ENCODE measurements at places on chromosomes 12 and 14. TPM values are rescaled to one million over a fixed set of nuclear protein-coding genes. Genes with fewer than 3 reads are reported as not detected.

DNA sequence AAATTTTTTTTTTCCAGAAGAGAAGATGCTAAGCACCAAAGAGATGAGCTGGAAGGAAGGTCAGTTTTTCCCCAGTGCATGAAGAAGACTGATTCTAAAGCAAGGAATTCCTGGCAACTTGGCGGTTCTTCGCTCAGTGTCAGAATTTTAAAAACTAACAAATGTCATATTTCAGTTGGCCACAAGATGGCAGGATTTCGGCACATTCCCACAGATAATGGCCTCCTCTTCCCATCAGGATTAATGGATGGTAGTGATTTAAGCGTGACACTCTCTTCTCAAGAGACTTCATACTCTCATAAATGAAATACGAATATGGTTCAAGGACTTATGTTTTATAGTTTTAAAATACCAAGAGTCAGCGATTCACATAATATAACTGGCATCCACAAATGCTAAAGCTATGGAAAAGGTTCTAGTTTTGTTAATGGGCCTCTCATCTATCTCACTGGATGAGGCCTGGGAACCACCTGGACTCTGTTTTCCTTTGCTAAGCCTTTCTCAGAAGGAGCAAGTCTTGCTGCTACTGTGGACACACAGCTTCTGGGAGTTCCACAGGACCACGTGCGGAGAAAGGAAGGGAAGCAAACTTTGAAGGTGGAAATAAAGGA, 46.1 kb upstream of the PTPRO start:
- DNase-seq, result peak; percentile 33

DNA sequence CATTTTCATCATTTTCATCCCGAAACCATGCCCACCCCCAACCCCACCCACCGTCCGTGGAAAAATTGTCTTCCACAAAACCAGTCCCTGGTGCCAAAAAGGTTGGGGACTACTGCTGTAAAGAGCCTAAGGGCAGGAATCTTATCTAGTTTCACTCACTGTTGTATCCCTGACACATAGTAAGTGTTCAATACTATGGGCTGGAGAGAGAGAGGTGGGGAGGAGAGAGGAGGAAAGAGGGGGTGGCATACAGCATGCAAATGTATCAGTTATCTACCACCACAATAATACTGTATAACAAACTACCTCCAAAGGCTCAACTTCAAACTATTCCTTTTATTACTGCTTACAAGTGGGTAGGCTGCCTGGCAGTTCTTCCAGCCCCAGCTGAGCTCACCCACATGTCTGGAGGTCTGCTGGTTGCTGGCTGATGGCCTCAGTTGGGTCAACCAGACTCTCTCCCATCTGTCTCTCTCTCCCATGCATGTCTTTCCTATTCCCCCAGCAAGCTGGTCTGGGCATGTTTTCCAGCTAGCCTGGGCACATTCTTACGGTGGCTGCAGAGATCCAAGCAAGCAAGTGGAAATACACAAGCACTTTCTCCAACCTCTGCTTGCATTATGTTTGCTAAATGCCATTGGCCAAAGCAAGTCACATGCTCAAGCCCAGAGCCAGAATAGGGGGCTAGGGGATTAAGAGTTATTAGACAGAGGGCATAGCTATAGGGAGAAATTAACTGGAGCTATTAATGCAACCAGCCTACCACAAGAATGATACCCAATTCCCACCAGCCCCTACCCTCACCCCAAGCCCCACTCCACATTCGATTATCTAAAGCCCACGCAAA, 31.6 kb upstream of the FICD start:
- no peak for DNase-seq

DNA sequence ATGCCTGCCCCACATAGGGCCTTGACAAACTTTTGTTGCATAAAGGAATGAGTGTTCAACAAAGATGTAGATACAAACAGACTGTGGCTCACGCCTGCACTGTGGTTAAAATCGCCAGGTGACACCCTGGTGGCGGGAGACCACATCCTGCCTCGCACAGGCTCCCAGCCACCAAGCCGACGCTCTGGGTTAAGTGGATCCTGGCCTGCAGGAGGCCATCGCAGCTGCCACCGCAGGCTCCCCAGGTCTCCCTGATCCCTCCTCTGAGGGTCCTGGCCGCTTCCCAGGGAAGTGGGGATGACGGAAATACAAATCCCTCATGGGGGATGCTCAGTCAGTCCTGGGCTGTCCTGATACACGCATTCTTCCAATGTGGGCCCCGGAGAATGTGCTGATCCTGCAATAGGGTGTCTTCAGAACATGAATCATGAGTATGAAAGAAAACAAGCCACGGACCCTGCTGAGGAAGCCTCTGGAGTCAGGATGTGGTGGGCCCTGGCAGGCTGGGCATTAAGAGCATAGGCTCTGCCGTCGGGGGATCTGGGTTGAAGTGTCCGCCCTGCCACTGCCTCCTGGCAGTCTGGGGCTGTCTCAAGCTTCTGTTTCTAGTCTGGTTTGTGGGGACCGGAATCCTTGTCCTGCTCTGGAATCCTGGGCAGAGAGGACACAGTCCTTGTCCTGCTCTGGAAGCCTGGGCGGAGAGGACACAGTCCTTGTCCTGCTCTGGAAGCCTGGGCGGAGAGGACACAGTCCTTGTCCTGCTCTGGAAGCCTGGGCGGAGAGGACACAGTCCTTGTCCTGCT, 53.5 kb upstream of the BEGAIN start:
- peak; percentile 46 for DNase-seq

- DNase-seq, result peak; percentile 82
Measured at GRCh38 chr14:74516451-74517160, 23.0 kb downstream of the ISCA2 start.

- peak; percentile 14 for DNase-seq
Measured at GRCh38 chr14:32998433-32998832, 59.8 kb downstream of the NPAS3 start.

GRCh38 chr14:74959596-74960180, 4.3 kb upstream of the PGF start:
- DNase-seq, result no peak

GRCh38 chr12:76084863-76085519, 506 bp upstream of the NAP1L1 start:
- no peak for DNase-seq

- no peak for DNase-seq
Measured at GRCh38 chr14:63266106-63266505, 52.6 kb downstream of the GPHB5 start.

DNA sequence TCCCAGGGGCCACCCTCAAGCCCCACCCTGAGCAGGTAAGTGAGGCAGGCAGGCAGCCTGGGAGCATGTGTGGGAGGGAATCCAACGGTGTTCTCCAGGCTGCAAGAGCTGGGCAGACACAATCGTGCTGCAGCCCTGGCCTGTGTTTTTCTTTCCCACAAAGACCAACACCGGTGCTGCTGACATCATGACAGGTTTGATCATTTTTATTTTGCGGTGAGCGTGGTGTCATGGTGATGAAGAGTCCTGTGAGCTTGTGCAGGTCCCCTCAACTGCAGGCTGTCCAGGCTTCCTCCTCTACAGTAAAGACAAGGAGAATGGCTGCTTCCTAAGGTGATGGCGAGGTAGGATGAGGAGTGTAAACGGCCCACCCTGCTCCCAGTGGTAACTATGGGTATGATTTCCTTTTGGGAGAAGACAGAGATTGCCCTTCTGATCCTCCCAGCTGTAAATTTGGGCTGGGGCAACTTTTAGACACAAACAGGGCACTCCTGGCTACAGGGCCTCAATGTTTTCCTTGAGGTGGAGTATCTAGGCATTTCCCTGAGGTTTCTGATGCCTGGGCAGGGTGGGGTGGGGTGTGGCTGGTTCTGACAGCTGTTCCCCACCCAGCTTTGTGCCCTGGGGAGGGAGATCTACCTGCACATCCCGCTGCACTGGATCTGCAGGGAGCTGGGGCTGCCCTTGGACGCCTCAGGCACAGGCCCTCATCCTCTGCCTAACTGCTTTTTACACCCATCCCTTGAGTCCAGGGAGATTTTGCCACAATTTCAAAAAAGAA, 109.1 kb downstream of the VCPKMT start:
- DNase-seq, result peak; percentile 67

- DNase-seq, result no peak
Measured at GRCh38 chr14:54172114-54172513, 215.5 kb upstream of the BMP4 start.

GRCh38 chr14:103762541-103762940, 46.9 kb downstream of the ZFYVE21 start:
- DNase-seq, result no peak

- no peak for DNase-seq
Measured at GRCh38 chr12:115205755-115206308, 521.9 kb upstream of the TBX3 start.

GRCh38 chr14:85319998-85320630, 209.8 kb upstream of the FLRT2 start:
- DNase-seq, result no peak

- peak; percentile 78 for DNase-seq
Measured at GRCh38 chr14:20697273-20698017, 8.9 kb downstream of the ANG start.

- no peak for DNase-seq
Measured at GRCh38 chr12:112196196-112196875, 71.0 kb downstream of the TRAFD1 start.

- DNase-seq, result peak; percentile 63
Measured at GRCh38 chr14:61461808-61462275, 140.5 kb downstream of the PRKCH start.

DNA sequence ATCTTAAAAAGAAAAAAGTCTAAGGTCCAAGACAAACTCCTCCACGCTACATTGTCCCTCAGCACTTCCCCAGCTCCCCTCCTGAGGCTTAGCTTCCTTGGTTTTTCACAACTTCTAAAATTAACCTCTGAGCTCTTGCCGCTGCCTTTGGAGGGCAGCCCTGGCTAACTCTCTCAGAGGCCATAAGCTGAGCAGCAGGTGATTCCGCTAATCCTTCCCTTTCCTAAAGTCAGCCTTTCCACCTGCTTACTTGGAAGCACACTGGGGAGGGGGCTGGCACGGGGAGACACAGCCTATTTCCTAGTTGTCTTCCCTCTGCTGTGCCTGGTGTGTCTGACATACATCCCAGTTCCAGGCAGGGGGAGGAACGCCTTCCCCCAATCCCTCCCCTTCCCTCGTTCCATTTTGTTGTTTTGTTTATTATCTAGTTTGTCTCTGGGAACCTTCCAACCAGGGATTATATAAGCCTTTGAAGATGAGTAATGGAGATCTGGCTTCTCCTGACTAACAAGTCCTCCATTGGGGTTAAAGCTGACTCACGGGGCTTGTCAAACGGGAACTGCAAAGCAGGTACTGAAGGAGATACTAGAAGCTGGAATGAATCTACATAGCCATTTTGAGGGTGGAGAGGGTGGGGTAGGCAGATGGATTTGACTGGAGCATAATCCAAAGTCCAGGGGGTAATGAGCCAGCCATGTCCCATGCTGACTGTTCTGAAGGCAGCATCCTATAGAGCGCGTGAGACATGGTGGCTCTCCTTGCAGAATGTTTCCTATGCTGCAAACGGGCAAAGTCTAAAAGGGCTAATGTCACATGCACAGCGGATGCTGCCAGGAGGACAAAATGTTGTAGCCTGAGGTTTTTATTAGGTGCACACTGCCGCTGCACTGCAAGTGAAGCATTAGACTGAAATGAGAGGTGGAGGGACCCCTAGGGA, 230.8 kb downstream of the FOXN3 start:
- peak; percentile 42 for DNase-seq

DNA sequence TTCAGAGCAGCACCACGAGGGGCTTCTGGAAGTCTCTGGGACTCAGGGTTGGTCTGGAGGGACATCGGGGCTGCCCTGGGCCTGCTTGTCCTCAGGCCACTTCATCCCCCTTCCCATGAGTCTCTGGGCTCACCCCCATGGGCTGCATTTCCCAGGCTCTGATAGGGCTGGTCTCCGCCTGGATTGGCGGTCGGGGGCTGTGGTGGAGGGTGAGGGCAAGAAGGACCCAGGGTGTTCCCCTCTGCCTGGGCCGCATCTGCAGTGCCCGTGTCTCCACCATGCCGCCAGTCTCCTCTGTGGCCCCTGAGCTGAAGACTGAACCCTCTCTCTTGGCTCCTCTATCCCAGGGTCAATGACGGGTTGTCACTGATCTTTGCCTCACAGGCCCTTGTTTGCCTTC, 242.1 kb downstream of the ADGRD1 start:
- DNase-seq, result peak; percentile 8

- no peak for DNase-seq
Measured at GRCh38 chr12:20625531-20625930, 69.6 kb upstream of the SLCO1C1 start.

DNA sequence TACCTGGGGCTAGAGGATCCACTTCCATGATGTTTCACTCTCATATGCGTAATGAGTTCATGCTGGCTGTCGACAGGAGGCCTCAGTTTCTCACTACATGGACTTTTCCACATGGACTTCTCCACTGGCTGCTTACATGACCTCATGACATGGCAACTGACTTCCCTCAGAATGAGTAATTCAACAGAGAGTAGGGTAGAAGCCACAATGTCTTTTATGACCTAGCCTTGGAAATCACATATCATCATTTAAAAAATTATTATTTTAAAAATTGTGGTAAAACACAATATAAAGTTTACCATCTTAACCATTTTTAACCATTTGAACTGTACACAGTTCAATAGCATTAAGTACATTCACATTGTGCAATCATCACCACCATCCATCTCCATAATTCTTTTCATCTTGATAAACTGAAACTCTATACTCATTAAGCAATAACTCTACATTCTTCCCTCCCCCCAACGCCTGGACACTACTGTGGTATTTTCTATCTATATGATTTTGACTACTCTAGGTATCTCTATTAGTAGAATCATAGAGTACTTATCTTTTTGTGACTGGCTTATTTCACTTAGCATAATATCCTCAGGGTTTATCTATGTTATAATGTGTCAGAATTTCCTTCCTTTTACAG, 144.5 kb downstream of the TGFB3 start:
- no peak for DNase-seq

DNA sequence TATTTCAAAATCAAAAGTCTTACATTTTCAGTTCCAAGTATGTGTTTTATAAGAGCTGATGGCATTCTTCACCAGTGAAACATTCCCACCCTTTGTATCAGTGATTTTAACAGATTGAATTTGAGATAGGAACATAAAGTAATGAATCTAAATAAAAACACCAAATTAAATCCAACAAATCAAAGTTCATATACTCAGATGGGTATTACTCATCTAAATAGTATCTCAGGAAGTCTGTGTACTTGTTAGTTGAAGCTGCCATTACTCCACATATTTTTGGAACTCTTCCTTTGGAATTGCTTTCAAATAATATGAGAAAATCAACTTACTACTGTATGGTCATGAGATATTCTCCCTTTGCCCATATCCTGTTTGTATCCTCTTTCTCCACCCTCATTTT, 89.1 kb downstream of the MIA2 start:
- no peak for DNase-seq

The MIPOL1 gene
- 7.0 TPM for total RNA-seq

The B4GALNT1 gene
- total RNA-seq, result 0.59 TPM

The SLC25A47 gene
- total RNA-seq, result 0.07 TPM

The VDR gene
- 0.03 TPM for total RNA-seq

The TTC8 gene
- total RNA-seq, result 16.7 TPM

The DMAC2L gene
- total RNA-seq, result 8.0 TPM

The ALX1 gene
- total RNA-seq, result 7.6 TPM

The OTOGL gene
- total RNA-seq, result 0.31 TPM

The CLEC9A gene
- not detected for total RNA-seq

The FAM161B gene
- 0.48 TPM for total RNA-seq

The GUCY2C gene
- total RNA-seq, result 2.5 TPM

The SLCO1A2 gene
- total RNA-seq, result 6.8 TPM

The LAG3 gene
- 2.0 TPM for total RNA-seq

The ELK3 gene
- 27.6 TPM for total RNA-seq

The PTGDR gene
- not detected for total RNA-seq
